Body of pancreas (tissue), 4 donors: ENCODE measurements at places on chromosomes 1 and 21. TPM values are rescaled to one million over a fixed set of nuclear protein-coding genes. Genes with fewer than 3 reads are reported as not detected.

Gene SLC37A1
- total RNA-seq, result 6.3 TPM

- DNase-seq, result no peak
These were observed 204.7 kb upstream of the LYPLAL1 start for GRCh38 chr1:218969006-218969405.

DNA sequence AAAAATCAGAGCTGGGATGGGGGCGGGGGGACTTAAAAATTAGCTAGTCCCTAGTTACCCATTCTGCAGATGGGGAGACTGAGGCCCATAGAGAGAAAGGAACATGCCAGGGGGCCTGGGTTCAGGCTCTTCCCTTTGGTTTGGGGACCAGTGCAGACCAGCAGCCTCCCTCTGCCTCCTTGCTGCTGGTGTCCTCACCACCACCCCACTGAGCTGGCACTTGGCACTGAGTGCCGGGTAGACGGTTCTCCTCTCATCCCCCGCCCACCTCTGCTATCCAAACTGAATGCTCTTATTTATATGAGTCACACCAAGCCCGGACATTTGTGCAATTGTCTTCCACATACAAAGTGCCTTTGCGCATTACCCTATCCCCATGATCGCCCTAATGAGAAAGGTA is 39.2 kb downstream of the CAMK2N1 start:
- no peak for DNase-seq

DNA sequence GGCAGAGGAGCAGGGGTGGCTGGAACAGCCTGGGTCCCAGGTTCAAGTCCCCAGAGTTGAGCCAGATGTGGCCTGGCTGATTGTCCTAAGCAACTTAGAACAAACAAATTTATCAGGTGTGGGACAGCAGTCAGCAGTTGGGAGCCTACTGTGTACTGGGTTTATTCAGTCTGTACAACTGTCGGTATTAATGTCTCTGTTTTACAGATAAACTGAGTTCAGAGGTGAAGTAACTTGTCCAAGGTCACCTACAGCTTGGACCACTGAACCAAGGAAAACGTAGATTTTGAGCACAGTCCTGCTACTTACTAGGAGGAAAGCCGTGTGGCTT is 14.6 kb upstream of the TRIM63 start:
- no peak for DNase-seq

- peak; percentile 91 for DNase-seq
These were observed 4.7 kb upstream of the FAAP20 start for GRCh38 chr1:2199042-2199810.

Gene SLC9C2
- not detected for total RNA-seq

DNA sequence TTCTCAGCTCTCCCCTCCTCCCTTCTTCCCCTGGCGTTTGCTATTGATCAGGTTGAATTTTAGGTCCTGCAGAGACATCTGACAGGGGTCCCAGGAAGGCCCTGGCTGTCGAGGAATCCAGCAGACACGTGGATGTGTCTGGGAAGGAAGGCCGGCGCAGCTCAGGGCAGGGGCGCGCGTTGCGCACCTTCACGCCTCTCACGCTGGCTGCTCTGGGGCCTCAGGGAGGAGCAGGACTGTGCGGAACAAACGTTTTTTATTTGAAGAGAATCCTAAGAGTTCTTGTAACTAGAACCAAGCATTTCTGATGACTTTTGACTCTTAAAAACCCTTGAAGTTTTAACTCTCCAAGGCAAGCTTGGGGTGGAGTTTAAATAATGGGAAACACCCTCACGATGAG is 54.2 kb downstream of the SLC37A1 start:
- peak; percentile 0 for DNase-seq

- DNase-seq, result no peak
These were observed 499.9 kb downstream of the NUF2 start for GRCh38 chr1:163821679-163822078.

DNA sequence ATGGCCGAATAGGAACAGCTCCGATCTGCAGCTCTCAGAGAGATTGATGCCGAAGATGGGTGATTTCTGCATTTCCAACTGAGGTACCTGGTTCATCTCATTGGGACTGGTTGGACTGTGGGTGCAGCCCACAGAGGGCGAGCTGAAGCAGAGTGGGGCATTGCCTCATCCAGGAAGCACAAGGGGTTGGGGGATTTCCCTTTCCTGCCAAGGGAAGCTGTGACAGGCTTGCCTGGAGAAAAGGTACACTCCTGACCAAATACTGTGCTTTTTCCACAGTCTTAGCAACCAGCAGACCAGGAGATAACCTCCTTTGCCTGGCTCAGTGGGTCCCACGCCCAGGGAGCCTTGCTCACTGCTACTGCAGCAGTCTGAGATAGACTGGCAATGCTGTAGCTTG is 66.9 kb downstream of the HSD3B1 start:
- DNase-seq, result no peak

- no peak for DNase-seq
These were observed 295.3 kb upstream of the LYPLAL1 start for GRCh38 chr1:218878369-218878768.

DNA sequence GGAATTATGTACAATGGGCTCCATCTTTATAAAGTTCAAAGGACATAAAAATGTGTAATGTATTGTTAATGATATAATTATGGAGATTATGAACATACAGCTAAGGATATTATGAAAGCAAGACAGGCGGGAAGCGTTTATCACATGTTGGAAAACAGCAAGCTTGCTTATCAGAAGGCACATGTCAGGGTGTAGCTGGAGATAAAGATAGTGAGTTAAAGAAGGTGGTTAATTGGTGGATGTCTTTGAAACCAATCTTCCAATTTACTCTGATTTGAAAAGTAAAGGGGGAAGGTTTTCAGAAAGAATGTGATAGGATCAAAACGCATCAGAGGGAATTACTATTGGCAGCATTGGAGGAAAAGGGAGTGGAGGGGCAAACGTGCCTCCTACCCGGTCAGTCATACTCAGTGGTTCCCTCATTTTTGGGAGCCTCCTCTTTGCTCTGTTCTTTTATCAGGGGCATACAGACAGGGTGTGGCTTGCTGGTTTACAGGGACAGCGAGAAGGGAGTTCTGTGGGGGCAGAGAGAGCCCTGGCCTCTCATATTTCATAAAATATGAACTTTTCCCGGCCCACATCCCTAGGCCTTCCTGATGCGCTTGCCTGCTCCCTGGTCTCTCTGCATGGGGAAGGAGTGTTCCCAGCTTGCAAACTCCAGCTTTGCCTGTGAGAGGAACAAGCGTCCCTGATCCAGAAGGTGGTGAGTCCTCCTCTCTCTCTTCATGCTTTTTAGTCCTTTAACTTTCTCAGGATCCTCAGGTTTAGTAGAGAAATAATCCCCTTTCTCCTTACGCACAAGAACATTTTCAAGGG is 8.0 kb upstream of the SVBP start:
- no peak for DNase-seq

Gene ALG14
- total RNA-seq, result 0.99 TPM

GRCh38 chr1:19096036-19096833 is 113.8 kb downstream of the UBR4 start:
- peak; percentile 69 for DNase-seq

- DNase-seq, result peak; percentile 53
These were observed 12.5 kb upstream of the ABCB10 start for GRCh38 chr1:229570891-229571516.

Gene REN
- not detected for total RNA-seq

DNA sequence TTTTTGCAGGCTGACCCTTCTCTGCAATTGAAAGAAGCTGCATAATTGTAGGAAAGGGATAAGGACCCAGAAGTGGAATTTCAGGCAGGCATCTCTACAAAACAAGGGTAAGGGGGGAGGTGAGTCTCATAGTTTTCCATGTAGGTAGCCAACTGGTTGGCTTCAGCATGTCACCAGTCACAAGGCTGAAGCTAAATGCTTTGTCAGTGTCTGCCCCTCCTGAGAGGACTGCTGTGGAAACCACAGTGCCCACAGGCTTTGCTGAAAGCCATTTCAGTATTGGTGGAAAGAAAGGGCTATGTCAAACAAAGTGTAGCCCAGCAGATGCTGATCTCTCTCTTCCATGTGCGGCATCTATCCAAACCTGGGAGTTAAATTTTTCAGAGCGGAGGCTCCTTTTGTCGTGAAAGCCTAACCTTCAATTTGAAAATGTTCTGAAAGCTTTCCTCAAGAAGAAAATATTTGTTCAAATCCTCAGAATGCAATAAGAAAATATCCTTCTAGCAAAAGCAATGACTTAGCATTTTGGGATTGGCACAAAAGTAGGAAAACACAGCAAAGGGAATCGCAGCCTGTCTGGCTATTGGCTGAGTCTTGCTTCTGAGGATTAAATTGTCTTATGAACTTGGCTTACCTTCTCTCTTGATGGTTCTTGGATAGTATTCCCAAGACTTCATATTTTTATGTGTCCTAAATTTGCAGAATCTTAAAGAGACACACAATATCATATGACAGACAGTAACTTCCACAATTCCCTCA is 591.7 kb downstream of the PLPP3 start:
- no peak for DNase-seq

DNA sequence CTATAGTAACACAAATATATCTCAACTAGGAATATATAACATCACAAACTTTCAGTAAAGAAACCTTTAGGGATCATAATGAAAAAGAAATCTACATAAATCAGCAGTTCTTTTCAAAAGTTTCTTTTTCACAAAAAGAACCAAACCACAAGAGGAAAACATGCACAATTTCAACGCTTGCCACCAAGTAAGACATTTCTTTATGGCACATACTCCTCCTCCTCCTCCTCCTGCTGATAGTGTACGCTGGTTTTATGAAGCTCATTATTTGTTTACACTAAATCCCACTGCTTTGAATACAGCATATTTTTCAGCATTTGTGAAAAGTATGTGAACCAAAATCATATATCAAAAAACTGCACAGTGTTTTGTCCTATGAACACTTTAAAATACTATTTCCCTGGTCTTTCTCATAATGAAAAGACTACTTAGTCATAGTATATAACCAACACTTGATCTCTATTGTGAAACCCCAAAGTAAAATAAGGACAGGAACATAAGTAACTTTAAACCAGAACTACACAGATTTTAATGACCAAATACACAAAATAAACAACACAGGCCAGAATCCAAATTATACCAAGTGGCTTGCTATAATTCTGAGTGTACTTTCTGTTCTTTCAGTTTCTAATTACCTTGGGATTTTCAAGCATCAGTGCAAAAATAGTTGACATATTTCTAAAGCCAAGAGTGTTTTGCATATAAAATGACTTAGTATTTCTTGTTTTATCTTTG is 184.2 kb downstream of the EIF4G3 start:
- DNase-seq, result no peak

Gene CYB561D1
- total RNA-seq, result 6.2 TPM

DNA sequence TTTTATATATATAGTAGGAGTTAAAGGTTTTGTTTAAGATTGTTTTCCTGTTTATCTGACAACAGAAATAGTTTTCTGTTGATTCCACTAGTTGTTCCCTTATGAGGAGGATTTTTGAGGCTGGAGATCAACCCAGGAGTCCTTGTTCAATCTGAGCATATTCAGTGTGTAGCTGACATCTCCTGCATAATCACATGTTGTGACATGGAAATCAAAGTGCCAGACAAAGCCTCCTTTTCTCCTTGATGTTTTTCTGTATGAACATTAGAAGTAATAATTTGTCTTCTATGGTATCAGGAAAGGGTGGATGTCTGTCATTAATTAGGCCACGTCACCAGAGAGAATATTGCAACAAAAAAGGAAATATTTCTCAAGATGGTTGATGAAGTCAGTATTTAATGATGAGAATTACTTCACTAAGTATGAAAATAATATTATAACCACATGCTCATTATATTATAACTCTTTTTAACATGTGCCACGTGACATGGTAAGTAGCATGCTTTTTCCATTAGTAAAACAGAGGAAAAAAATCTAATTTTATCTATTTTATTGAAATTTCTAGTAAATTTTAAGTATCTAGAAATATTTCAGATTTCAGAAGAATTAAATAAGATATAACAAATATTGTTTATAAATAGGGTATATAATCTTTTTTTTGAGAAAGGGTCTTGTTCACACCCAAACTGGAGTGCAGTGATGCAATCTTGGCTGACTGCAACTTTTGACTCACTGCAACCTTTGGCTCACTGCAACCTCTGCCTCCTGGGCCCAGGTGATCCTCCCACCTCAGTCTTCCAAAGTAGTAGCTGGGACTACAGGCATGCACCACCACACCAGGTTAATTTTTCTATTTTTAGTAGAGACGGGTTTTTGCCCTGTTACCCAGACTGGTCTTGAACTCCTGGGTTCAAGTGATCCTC is 223.5 kb downstream of the HMCN1 start:
- no peak for DNase-seq

DNA sequence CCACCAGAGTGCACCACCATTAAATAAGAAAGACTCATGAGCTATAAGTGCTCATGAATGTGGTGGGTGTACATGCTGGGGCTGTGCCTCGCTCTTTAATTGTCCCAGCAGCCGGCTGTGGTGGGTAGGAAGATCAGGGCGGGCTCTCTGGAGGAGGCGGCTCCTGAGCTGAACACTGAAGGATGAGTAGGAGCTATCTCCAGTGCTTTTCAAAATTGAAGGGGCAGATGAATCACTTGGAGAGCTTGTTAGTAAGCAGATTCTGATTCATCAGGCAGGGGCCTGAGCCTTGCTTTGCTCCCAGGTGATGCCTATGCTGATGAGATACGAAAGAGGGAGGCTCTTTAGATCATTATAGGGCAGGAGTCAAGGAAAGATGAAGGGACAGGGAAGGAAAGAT is 54.1 kb downstream of the ETS2 start:
- DNase-seq, result no peak

- DNase-seq, result no peak
These were observed 1.8 kb downstream of the SWT1 start for GRCh38 chr1:185158800-185159199.

Gene SMIM11
- total RNA-seq, result 3.4 TPM

- DNase-seq, result no peak
These were observed 9.6 kb downstream of the ZBTB18 start for GRCh38 chr1:244060686-244061085.

DNA sequence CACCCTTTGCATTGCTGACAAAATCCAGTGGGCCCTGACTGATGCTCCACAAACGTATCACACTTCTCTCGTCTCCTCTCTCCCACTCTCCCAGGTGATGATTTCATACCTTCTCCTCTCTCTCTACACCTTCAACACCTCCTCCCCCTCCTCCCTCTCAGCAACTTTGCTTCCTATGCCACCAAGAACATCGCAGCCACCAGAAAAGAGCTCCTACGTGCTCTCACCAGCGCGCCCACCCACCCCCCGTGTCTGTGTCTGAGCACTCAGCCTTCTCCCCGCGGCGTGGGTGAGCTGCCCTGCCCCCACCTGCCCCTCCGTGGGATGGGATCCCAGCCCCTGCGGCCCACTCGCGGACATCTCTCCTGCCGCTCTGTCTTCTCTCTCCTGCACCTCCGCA is 55.1 kb upstream of the COX20 start:
- no peak for DNase-seq

DNA sequence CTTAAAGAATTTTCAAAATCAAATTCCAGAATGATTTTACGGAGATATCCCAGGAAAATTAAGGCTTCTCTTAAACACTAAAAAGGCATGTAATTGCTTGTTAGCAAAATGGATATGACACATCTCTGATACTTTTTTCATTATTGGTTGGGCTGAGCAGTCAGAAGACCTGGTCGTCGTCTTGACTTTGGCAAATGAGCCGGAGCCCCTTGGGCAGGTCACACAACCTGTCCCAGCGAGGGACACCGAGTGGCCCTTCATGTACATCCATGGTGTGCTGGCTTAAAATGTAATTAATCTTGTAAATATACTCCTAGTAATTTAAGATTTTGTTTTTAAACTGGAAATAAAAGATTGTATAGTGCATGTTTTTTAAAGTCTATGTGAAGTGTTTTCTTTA is 33.9 kb downstream of the IFNGR2 start:
- DNase-seq, result no peak

Gene SLAMF6
- 0.99 TPM for total RNA-seq

GRCh38 chr1:204961765-204962419 is 81.1 kb upstream of the CNTN2 start:
- peak; percentile 30 for DNase-seq

Gene AK5
- total RNA-seq, result not detected
